ENCODE measurements at places on chromosomes 4 and X.

GRCh38 chrX:154026136-154027021, 6.7 kb upstream of the IRAK1 start:
- no peak for DNase-seq

DNA sequence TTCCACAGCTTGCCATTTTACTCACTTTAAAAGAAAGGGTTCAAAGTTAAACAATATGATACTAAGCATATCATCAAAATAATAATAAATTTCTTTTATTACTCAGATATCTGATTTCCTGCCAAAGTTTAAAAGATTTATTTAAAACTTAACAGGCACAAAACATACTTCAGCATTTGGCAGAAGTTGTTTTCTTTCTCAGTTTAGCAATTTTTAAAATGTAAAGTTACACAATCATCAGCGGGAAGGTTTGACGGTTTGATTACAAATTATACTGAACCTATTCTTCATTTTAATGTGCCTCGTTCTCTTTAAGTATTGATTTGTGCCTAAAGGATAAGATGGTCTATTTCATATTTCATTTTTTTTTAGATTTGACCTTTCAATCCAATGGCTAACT, 227.2 kb downstream of the APBB2 start:
- DNase-seq: no peak

DNA sequence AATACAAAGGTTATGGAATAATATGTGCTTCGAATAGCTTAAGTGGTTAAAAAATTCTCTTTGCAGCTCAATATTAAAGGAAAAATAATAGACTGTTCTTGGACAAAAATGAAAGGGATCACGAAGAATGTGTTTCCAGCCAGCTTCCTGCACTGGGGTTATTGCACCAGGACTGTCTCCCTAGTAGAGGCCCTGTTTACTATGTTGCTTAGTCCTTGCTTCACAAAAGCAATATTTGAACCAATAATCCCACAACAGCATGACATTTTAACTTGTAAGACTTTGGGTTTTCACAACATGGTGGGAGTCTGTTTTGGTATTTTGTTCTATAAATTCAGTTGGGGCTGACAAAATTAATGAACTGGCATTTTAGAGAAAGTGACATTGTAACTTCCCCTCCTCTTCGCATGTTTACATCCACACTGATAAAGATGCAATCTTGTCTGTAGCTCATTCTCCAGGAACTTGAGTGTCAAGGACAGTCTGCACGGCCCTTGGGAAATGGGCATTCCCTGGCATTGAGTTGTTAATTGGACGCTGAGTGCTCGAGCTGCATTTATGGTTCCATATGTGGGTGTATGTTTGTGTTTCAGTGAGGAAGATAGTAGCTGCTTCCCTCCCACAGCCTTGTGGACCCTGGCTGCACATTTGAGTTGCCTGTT, 39.0 kb downstream of the SHROOM2 start:
- no peak for DNase-seq

GRCh38 chr4:128161138-128161537, 100.0 kb downstream of the LARP1B start:
- no peak for DNase-seq

- no peak for DNase-seq
Measured at GRCh38 chr4:119676101-119676500, 47.5 kb upstream of the PDE5A start.

GRCh38 chr4:164943192-164943591, 34.3 kb downstream of the TRIM61 start:
- no peak for DNase-seq

DNA sequence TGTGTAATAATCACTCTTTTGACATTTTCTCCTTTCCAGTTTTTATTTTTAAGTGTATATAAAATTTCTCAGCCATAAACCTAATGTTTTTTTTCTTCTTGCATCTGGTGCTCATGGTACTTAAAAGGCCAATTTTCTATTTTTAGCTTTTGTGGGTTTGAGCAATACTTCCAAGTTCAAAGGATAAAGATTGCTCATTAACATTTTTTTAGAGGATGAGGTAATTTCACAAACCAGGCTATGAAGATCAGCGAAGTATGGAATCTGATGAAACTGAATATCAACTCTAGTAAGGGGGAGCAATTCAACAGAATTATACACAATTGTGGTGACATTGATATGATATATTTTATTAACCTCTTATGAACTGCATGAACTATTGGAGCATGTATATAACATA, 25.8 kb upstream of the KLHL34 start:
- no peak for DNase-seq
